ENCODE measurements at places on chromosomes 2 and 18.

- DNase-seq, result no peak
These were observed 315.7 kb upstream of the CWC22 start for GRCh38 chr2:180322781-180323180.

DNA sequence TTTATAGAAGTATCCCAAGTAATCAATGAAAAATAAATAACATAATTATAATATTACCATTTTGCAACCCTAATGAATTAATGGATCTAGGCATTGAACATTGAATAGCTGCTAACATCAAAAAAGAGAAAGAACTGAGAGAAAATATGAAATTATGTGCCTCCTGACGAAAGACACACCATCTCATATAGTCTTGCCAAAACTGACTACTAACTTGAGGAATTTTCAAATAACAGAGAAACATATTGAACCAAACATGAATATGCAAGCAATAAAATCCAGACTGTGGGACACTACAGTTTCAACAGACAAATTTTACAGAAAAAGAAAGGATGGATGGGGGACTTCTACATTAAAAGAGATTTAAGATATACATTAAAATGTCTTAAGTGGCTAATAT, 165.7 kb downstream of the WDPCP start:
- no peak for DNase-seq

- DNase-seq, result no peak
These were observed 152.6 kb downstream of the FAM210A start for GRCh38 chr18:13573750-13574149.

DNA sequence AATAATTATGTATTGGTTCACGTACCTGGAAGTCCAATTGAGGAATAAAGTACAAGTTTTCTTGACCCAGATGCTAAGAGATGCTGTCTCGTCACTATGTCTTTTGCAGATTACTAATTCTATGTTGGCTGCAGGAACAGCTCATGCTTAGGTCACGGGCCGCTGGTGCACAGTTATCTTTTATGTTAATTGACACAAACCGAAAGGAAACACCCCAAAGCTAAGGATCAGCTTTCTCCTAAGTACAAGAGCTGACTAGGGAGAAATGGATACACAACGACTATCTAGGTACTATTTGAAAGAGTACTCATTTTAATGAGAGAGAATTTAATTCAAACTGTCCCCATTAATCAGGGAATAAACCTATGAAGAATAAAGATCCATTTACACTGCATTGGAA, 217.7 kb upstream of the SLC35G4 start:
- DNase-seq, result no peak

- DNase-seq, result no peak
These were observed 34.3 kb downstream of the GATA6 start for GRCh38 chr18:22203536-22204213.

GRCh38 chr2:56681659-56682396, 498.0 kb downstream of the CCDC85A start:
- no peak for DNase-seq

- no peak for DNase-seq
These were observed 2.3 kb downstream of the RBBP8 start for GRCh38 chr18:22935431-22935830.

DNA sequence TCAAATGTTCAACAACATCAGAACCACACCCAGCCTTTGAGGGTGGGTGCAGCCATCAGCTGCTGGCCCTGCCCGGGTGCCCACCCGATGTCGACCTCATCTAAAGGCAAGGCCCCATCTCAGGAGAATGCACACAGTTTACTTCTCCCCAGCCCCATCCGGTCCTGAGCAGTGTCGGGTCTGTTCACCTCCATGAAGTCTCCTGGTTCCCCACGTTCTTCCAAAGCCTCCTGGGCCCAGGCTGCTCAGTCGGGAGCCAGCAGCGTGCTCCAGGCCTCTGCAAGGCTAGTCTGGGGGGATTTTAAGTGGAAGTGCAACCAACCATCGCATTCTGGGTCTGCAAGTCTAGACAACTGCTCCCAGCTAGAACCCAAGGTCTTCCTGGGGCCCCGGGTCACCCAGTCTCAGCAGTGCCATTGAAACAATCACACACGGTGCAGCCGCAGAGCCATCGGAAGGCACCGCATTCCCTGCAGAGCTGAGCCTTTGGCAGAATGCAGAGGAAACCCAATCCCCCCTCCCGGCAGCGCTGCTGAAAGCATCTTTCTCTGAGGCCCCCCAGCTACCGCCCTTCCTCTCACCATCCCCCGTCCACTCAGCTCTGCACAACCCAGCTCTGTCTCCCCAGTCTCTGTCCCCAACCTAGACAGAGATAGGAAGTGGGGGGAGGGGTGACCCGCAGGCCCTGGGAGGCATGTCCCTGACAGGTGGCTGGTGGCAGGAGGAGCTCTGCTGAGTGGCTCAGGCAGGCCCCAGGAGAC, 8.5 kb downstream of the ESPNL start:
- DNase-seq, result no peak

- no peak for DNase-seq
These were observed 97.2 kb downstream of the B3GNT2 start for GRCh38 chr2:62293151-62293489.

DNA sequence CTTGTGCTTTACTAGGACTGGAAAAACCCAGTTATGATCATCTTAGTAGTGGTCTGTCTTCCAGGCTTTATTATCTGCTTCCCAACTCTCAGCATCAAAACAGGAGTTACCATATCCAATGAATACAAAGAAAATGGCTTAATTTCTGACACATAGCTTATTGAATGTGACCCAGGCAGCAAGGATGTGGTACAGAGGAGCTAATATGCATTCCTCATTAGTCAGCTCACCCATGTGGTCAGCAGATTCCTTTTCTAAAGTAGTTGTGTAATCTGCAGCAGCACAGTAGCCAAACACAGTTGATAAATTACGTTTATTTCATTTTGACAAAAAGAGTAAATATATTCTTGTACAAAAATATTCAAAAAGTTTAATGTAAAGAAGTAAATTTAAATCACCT, 43.6 kb downstream of the TSPYL6 start:
- DNase-seq, result no peak

GRCh38 chr2:175203621-175204496, 22.3 kb upstream of the ATP5MC3 start:
- peak; percentile 5 for DNase-seq

GRCh38 chr18:58776084-58776483, 88.6 kb upstream of the ZNF532 start:
- DNase-seq, result no peak

GRCh38 chr18:13611601-13612195, 114.7 kb downstream of the FAM210A start:
- DNase-seq, result no peak

DNA sequence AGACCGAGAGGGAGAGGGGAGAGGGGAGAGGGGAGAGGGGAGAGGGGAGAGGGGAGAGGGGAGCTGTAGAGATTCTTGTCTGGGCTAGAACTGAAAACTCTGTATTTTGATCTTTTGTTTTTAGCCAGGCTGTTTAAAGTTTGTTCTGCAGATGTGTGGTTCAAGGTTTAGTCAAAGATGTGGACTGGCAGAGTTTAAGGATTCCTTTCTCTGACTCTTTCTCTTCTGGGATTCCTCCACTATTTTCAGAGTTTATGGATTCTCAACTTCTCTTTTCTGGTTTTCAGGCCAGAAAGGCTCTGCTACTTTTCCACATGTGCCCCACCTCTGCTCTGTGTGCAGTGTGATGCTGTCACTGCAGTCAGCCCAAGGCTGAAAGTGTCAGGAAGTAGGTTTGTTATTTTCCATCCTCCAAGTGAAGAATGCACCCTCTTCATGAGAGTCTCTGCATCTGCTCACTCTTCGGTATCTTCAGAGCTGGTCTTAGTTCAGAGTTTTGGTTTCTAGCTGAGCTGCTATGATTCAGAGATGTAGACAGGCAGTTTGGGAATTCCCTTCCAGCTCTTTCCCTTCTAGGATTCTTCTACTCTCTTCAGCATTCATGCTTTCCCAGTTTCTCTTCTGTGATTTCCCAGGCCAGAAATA, 130.9 kb upstream of the SMAD7 start:
- DNase-seq, result no peak

DNA sequence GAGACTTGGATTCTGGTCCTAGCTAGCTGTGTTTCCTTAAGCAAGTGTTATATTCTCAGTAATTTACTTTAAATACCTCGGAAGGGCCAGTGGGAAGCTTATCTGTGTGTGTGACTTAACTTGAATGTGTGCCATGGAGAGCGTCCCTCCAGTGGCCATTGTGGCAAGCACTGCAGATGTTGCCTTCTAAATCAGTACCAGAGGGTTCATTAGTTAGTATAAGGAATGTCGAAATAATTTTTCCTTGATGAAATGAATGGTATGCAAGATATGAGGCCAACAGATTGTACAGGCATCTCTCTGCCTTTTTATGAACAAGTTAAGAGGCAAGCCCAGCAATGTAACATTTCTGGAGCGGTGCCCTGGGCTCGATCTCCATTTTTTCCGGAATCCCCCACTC, 52.0 kb downstream of the FBXO36 start:
- no peak for DNase-seq

GRCh38 chr2:173271825-173272224, 82.8 kb upstream of the CDCA7 start:
- no peak for DNase-seq

DNA sequence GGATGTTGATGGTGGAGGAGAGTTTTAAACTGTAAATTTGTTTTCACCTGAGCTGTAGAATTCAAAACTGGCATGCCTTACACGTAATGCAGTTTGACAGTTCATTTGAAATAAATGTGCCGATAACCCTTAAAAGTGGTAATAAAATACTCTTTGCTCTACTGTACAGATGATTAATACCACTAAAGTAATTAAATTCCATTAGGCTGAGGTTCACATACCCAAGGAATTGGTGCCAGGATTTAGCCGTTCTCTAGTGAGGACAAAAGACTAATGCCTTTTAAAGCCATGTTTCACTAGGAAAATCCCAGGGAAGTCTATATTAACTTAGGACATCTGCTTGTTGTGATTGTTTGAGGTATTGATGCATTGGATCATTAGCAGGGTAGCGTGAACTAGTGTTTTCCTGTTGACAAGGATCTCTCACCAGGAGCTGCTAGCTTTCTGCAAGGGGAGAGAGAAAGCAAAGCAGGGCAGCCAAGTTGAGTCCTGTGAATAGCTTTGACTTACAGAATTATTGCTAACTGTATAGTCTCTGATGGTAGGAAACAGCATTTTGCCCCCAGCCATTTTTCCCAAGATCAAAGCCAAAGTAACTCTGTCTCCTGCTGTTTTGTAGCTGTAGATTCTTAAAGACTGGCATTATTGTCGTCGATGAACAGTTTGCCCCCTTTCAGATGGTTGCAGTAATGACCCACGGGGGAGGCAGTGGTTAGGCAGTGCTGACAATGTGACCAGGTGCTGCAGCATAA, 280.9 kb upstream of the FANCL start:
- DNase-seq, result no peak

DNA sequence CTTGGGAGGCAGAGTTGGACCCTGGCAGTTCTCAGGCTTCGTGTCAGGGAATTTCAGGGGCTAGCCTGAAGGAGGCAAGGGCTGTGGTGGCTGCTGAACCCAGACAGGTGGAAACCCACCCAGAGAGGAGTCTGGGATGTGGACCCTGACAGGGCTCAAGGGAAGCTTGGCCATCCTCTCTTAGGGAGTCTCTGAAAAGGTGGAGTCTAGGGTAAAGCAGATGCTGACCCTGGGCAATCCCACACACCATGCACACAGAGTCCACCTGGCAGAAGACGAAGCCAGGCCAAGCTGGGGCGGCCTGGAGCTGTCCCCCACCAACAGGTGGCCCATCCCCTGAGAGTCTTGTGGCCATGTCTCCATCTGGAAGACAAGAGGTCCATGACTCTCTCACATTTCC, 41.2 kb upstream of the TEX51 start:
- DNase-seq, result no peak

DNA sequence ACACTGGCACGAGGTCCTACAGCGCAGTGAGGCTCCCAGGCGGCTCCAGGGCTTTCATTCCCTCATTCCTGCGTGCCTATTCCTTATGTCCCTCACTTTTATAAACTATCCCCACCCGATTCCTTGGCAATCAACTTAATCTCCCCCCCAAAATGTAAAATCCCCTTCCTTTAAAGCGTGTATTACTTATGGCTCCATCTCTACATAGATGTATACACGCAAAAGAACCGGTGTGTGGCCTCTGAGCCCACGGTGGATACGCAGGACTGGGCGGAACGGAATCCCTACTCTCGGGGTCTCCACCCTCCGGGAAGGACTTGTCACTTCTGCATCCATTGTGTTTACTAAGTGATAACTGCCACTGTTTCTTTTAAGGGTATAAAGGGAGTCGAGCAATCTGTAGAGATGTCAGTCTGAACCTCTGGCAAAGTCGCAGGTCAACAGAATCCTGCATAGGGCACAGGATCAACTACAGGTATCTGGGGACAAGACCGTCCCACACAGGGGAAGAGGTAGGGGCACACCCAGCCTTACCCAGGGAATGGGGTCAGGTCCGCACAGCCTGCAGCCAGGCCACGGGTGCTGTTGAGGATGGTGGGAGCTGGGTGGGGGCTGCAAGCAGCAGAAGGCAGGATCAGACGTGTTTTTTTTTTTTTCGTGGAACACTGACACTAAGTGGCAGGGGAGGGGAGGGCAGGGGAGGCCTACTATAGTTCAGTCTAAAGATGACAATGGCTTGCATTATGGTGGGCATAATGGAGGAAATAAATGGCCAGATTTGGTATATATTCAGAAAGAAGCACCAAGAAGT, 42.1 kb downstream of the HDLBP start:
- no peak for DNase-seq

DNA sequence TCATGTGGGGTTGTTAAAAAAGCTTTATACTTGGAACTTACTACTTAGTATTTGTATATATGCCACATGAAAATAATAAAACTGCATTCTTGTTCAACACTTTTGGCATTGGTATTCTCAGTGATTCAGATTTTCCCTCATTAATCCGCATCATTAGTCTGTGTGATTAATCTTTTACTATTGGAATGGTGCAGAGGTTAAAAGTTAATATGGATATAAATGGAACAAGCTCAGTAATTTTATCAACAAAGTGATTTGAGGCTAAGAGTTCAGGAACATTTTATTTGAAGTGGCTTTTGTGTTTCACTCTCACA, 45.4 kb upstream of the REG3G start:
- no peak for DNase-seq

DNA sequence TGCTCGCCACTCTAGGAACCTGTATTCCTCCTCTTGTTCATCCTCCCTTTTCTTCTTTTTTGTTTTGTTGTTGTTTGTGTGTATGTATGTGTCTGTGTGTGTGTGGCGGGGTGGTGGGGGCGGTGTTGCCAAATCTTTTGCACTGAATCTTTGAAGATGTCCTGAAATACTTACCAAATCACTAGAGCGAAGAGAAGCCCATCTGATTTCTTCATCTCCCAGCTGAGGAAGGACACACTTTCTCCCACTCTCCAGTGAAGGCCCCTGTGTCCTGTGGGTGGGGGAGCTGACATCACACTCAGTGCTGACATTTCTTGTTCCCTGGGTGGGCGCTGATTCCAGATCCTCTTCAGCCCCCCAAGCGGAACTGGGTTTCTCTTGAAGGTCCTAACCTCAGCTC, 74.5 kb downstream of the NEDD4L start:
- no peak for DNase-seq

All from cortex of kidney (tissue), 1 donor.